ENCODE measurements at places on chromosomes 16 and 17. TPM values are rescaled to one million over a fixed set of nuclear protein-coding genes. Genes with fewer than 3 reads are reported as not detected.

- DNase-seq: no peak
Measured at GRCh38 chr16:71700831-71701230, 23.7 kb downstream of the PHLPP2 start.

TMC7 gene
- not detected for total RNA-seq

NR1D1 gene
- 13.7 TPM for total RNA-seq

CD300E gene
- total RNA-seq: not detected
